Mesothelial cell of epicardium (in vitro differentiated cells): ENCODE measurements at places on chromosomes 11 and 22.
A peak's percentile ranks its signal among the peaks of the same experiment; 100 is the strongest.

DNA sequence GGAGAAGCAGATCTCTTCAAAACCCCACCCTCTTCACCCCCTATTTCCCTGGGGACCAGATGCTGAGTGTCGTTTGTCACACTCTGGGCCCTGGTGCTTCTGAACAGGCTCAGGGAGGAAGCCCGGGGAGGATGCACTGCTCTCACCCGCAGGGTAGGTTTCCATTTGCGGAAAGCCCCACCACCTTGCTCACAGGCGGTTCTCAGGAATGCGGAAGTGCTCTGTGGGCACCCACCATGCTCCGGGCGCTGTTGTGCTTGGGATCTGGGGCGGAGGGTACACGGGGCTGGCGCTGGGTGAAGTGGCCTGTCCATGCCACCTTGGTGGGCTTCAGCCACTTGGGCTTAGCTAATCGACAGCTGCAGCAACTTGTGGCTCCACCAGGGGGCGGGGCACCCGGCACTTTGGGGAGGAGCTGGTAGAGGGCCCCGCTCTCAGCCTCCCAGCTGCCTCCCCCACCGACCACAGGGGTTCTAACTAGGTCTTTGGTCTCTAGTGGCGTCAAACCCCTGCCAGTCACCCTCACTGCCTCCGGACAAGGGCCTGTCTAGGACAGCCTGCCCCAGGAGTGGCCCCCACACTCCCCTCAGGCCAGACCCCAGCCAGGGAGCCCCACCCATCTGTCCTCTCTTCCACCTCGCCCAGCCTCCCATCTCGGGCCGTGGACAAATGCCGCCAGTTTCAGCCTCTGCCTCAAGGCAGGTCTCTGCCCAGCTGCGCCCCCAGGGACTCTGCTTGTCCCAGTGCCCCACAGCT, 7.4 kb downstream of the NDUFV1 start:
- peak; percentile 58 for DNase-seq

- DNase-seq, result no peak
Measured at GRCh38 chr11:98766903-98767302, 253.8 kb upstream of the CNTN5 start.

DNA sequence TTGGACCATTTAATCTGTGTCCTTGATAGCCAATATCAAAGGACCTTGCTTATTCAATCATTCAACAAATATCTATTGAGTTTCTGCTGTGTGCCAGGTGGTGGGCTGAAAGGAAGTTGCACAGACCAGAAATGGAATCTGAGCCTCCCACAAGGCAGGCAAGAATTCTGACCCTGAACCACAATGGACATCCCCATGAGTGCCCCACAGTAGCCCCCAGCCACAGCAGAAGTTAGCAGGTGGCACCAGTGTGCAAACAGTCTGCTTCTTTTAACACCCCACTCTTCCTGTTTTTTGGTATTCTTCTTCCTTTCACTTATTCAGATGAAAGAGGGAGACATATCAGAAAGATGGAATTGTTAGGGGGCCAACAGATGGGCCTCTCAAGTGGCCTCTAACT, 12.2 kb upstream of the SERPING1 start:
- DNase-seq, result no peak

GRCh38 chr22:37343863-37344734, 61.8 kb downstream of the CYTH4 start:
- DNase-seq, result no peak

GRCh38 chr11:69189059-69189458, 33.3 kb downstream of the SMIM38 start:
- no peak for DNase-seq
